Stimulated activated naive B cell treated with anti-CD40 and anti-IgM and Interleukin-4, amounts not matched to agents 10 μg/mL and 1 μg/mL and 100 μg/mL, for 72 hours (primary cell): ENCODE measurements at places on chromosomes 1 and 21.

GRCh38 chr1:20154301-20154831, 15.2 kb downstream of the PLA2G2F start:
- DNase-seq, result no peak

DNA sequence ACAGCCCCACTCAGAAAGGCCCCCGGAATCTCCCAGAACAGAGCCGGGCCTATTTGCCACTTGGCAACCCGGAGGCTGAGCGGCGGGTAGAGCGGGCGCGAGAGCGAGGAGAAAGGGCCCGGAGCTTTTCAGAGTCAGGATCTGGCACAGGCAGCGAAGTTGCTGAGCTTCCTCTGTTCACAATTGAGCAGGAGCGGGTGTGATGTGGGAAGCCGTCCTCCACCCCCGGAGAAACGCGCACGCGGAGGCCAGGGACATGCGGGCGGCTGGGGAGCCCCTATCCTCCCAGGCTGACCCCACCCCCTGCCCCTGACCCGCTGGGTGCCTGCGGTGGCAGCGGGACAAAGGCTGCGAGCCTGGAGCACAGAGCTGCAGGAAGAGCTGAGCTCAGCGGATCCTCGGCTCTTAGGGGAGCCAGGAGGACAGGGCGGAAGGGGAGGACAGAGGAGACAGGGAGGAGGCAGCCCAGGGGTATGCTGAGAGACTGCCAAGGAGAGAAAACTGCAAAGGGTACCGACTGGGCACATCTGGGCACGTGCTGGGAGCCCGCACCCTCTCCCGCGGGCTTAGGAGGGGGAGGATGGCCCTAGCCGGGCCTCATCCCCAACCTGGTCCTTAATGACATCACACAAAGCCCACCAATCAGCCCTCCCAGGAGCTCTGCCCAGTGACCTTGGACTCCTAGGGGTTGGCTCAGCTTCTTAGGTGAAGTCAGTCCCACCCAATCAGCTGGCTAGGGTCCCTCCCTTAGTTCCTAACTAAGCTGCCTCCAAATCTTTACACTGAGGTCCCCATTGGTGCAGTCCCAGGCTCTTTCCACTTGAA, 9.3 kb downstream of the KIF21B start:
- DNase-seq, result no peak

DNA sequence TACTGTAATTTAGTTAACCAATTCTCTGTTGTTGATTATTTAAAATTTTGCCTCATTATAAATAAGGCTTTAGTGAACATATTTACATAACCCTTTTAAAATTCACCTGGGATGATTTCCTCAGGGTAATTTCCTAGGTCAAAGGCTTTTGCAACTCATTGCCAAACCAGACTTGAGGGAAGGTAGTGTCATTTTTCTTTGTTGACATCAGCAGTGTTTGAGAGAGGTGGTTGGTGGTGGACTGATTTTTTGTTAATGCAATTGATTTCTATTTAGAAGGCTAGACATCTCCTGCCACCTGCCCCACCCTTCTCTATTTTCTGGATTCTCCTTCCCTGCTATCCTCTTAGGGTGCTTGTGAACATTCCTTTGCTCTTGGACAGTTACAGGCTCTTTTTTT, 116.8 kb downstream of the HHAT start:
- DNase-seq, result no peak

GRCh38 chr1:32991386-32991785, 26.8 kb upstream of the RNF19B start:
- no peak for DNase-seq

GRCh38 chr1:57188168-57188567, 222.4 kb upstream of the C8B start:
- no peak for DNase-seq

DNA sequence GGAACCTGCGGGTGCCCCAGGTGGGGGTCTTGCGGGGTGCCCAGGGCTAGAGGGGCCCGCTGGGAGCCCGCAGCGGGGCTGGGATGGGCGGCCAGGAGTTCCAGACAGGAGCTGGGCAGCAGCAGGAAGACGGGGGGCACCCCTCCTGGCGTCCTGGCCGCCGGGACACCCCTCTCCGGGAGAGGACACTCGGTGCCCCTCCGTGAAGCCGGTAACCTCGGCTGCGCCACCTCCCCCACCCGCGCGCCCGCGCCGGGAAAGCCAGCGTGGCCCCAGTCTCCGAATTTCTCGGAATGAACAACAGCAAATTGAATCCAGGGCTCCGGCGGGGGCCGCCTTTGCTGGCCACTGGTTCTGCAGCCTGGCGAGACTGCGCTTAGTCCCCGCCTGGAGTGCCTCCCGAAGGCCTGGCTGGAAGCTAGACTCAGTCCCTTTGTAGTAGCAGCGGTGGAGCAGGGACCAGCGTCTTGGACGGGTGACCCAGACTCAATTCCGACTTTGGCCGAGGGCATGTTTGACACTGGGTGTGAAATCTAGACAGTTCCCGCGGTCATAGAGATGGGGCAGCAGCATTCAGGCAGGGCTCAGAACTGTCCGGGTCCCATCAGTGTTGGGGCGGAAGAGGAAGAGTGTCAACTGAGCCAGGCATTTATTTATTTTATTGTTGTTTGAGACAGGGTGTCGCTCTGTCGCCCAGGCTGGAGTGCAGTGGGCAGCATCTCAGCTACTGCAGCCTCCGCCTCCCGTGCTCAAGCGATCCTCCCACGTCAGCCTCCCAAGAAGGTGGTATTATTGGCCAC, 773 bp downstream of the IFNGR2 start:
- peak; percentile 46 for DNase-seq

GRCh38 chr21:44867464-44867863, 6.0 kb downstream of the PTTG1IP start:
- DNase-seq, result no peak

DNA sequence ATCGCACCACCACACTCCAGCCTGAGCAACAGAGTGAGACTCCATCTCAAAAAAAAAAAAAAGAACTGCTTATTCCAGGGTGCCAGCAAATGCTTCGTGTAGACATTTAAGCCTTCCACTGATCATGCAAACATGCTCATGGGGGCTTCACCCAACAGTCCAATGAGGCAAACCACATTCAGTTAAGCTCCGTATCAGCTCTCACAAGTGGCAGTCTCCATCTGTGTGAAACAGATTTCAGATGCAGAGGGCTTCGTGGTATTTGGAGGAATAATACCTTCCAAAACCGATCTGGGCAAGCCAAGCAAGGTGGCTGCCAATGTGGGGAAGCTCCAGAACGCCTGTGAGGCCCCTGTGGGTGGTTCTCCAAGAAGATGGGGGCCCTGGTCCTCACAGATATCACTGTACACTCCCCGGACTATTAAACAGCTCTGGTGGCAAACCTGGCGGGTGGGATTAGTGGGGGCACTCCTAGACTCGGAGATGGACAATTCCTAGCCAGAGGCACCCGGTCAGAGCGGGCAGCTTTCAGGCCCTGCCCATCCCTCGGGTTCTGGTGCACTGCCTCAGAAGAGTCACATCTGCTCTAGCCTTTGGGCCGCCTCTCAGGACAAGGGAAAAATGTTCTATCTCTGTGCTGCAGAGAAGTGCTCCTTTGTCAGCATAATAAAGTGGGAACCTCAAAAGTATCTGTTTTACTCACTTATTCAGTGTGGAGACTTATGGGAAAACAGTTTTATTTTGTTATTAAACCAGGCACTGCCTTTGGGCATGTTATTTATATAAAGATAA, 10.2 kb downstream of the CREG1 start:
- DNase-seq, result no peak

DNA sequence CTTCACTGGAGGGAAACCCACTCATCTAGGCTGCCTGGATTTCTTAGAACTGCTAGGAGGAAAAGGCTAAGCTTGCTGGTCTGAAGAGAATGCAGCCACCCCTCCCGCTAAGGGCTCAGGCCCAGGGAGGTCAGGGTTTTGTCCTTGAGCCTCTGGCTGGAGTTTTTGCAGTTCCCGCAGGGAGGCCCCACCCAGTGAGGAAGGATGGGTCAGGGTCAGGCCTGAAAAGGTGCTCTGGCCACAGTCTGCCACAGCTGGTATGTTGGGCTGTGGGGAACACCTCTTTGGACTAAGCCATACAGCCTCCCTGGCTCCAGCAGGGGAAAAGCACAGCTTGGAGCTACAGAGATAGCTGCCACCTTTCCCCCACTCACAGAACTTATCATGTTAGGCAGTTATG, 71.4 kb upstream of the PAPPA2 start:
- DNase-seq, result no peak

DNA sequence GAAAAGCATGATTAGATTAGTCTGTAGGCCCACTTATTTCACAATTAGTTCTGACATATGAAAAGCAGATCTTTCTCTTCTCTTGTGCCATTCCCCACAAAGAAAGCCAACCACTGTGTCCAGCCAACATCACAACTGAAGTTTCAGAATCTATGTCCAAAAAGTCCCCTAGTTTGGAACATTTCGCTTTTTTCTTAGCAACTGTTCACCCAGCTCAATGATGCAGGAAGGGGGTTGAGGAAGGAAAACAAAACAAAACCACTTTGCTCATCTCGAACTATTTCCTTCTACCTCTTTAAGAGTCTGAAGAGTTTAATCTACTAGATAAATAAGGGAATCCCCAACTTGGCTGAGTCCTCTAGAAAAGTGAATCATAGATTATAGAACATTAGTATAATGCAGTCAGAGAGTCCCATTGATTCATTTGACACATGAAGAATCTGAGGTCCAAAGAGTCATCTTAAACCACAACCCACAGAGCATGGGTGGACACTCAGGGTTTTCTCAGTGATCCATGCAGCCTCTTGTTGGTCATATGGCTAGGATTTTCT, 159.3 kb upstream of the SGIP1 start:
- peak; percentile 69 for DNase-seq

GRCh38 chr1:14969006-14969405, 184.5 kb upstream of the TMEM51 start:
- no peak for DNase-seq

DNA sequence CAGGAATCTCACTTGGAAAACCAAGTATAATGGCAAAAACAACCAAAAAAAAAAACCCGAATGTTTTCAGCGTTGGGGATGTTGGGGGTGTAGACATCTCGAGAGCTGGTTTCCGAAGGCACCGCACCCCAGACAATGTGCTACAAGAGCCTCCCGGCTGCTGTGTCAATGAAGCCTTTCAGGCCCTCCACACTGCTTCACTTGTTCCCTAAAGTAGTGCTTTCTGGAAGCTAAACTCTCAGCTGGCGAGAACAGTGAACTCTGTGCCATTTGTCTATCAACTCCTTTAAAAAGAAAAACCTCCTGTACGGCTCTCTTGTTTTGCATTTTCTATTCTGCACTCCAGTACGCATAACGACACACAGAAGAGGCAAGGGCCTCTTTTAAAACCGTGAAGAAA, 32.5 kb downstream of the PLEKHO1 start:
- no peak for DNase-seq

DNA sequence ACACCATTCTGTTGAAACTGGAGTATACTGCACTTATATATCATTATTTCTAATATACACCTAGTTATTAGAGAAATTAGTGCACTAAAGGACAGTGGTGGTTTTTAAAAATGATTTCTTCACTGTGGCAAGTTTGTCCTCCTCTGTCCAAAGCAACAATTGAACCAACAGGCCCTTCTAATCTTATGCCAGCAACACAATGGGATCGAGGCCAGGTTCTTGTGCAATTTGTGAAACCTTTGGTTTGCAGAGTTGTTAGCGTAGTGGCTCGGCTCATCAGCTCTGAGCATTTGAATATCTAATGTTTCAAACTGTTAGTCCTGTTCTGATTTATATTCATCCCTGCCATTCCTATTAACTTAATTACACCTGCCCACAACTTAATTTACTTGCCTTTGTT, 9.9 kb upstream of the LRRC39 start:
- DNase-seq, result no peak

DNA sequence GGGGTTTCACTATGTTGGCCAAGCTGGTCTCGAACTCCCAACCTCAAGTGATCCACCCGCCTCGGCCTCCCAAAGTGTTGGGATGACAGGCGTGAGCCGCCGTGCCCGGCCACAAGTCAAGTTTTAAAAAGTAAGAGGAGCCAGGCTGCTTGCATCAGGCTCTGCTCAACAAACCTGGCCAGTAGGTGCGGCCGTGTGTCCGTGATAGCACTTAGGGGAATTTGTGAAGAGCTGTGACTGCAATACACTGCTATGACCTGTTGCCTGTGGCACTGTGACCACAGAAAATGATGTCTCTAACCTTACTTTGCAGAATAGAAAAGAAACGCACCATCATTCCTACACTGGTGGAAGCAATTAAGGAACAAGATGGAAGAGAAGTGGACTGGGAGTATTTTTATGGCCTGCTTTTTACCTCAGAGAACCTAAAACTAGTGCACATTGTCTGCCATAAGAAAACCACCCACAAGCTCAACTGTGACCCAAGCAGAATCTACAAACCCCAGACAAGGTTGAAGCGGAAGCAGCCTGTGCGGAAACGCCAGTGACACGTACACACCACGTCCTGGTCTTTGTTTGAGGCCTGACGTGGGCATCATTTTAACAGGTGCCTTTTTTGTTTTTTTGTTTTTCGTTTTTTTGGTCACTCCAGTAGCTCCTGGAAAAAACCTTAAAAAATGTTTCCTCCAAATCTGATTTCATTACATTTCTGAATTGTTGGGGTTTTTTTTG, 16.7 kb downstream of the C1orf174 start:
- no peak for DNase-seq

DNA sequence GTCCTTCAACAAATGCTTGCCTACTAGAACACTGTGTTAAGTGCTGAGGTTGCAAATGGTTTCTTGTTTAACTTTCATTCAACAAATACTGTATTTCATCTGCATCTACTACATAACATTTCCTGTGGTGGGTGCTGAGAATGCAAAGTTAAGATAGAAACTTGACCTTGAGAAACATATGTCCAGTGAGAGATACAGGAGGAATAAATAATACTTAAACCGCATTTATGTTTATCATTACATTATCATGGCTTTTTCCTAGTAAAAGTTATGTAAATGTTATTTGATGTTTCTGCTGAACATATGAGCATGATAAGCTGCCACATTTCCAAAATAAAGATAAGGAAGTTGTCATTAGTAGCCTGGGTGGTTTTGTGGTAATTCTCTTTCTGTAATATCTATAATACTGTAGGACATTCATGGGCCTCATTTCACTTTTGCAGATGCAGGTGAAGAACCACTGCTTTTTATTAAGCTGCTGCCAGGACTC, 590.4 kb downstream of the PLPP3 start:
- no peak for DNase-seq

DNA sequence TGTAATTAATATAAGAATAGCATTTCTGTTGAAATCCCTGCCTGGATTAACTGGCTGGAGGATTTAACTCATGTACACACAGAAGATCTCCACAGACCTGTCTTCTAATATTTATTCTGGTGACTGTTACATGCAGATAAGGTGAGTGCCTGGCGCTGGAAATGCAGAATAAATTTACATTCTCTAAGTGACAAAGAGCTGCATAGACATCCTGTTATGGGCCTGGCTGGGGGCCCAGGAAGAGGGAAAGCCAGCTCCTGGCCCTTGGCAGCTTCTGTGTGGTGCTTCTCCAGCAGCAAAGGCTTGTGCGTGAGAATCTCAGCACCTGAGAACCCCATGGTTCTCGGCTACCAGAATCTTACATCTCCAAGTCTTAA, 446.6 kb downstream of the PTPRU start:
- DNase-seq, result no peak
